ENCODE measurements at places on chromosomes 2 and 18.

DNA sequence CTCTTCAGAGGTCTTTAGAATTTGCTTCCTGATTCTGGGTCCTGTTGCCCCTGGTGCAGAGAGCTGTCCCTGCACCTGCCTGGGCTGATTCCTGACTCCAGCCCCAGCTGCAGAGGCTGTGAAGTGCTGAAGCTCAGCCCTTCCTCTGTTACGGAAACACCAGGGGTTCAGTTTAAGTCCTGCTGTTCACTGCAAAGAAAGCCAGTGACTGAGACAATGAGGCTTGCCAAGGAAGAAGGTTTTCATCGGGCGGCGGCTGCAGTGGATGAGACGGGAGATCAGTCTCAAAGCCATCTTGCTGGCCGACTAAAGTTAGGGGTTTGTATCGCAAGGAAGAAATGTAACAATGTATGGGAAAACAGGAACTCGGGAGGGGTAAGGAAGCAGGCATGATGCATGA, 142.4 kb upstream of the ZNF236 start:
- DNase-seq = no peak

DNA sequence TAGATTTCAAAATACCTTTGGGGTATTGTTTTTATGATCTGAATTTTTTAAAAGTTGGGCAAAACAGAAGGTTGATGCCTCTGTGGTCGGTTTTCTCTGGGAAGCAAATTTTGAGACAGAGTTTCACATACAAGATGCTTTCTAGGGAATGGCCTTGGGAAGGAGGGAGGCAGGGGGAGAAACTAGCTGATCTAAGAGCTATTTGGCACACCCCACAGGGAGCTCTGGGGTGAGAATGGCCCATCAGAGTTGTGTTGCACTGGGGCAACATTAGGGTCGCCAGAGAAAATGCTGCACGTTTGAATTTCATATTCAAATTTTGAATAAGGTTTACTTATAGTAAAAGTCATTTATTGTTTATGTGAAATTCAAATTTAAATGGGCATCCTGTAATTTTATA, 11.9 kb upstream of the ADAM23 start:
- no peak for DNase-seq

GRCh38 chr2:17242813-17243485, 275.3 kb downstream of the RAD51AP2 start:
- no peak for DNase-seq

DNA sequence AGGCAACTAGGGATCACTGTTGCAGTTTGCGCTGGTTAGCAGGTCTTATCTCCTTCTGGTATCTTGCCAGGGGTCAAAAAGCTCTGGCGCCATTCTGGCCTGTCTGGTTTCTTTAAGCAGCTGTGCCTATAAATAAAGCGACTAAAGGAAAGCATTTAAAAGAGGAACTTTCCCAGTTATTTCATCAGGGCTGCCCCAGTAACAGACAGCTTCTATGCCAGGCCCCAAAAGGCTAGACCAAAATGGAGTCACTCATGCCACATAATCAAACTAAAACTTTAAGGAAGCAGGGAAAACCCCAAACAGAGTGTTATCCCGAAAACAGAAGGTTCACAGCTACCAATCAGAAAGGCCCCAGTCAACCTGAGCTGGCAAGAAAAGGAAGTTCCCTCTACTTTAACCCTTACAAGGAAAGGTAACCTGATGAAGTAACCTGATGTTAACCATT, 41.2 kb upstream of the HNRNPA3 start:
- no peak for DNase-seq

- DNase-seq = no peak
Observed at GRCh38 chr18:35376393-35376741, 770 bp downstream of the ZNF396 start.

GRCh38 chr2:9984217-9984739, 32.8 kb downstream of the GRHL1 start:
- peak; percentile 3 for DNase-seq

DNA sequence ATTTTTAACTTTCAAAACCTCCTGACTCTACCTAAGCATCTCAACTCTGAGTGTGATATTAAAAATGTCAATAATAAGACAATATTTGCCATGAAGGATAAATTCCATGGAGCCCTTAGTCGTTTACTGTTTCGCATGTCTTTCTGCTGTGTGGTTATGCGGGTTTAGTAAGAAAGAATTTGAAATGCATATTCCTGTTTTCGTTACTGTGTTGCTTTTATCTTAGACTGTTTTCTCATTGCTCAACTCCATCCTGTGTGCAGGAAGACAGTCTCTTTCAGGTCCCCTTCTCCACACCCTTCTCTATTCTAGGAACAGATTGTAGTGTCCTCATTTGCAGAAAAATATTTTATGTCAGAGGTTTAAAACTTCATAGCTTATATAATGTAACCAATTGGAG, 82.5 kb upstream of the MAP3K20 start:
- no peak for DNase-seq

GRCh38 chr18:3616744-3617143, 166.8 kb downstream of the TGIF1 start:
- no peak for DNase-seq

DNA sequence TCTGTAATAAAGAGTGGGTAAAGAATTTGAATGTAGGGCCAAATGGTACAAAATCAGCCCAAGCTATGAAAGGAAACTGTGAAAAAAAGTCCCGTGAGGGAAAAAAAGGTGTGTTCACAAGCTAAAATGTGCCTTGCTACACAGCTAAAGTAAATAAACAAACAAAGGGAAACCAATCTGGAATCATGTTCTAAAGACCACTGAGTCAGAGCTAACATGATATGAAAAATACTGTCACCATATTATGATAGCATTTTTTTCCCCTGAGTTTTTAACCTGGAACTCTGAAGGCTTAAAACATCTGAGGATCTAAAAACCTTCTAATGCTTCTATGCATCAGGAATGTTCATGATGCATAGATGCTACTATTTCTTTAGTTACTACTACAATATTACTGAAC, 58.8 kb downstream of the SCN1A start:
- no peak for DNase-seq

DNA sequence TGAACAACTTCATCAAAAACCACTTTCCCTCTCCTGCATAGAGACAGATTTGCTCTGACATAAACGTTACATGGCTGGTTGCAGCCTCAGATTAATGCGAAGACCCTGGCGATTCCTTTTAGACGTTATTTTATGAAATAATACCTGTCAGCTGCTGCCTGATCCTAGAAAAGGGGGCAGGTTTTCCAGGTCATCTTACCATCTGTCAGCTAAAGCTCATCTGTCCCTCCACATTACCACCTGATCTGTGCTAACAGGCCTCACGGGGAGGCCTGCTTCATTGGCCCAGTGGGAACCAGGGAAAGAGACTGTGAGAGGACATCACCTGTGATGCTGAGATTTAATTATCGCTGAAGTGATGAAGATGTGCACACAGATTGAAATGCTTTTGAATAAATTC, 261.0 kb downstream of the ARHGAP15 start:
- DNase-seq = no peak

DNA sequence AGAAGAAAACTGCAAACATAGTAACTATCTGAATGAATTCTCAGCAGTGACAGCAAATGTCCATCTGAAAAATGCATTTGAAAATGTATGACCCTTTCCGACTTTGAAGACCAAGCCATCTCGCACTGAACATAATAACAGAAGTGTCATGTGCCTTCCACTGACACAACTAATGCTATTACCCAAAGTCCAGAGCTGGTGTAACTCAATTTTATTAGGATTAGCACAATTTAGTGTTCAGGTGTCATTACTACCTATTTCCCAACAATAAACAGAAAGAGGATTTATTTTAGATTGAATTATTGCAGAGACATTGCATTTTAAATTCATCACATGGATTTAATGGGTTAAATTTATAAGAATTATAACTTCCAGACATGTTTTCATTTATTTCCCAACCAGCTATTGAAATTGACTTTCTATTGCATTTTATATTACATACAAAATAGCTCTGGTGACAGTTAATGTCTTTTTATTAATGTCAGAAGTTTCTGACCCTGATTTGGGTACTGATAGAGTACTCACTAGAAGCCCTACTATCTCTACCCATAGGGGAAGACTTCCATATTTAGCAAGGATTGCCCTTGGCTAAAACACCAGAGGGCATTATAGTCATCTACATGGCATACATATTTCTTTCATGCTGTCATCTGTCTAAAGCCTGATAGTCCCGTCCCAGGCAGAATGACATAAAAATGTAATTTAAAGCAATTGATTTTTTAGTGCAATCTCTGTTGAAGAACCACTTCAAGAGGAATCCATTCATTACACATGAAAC, 7.0 kb upstream of the STK39 start:
- DNase-seq = no peak

DNA sequence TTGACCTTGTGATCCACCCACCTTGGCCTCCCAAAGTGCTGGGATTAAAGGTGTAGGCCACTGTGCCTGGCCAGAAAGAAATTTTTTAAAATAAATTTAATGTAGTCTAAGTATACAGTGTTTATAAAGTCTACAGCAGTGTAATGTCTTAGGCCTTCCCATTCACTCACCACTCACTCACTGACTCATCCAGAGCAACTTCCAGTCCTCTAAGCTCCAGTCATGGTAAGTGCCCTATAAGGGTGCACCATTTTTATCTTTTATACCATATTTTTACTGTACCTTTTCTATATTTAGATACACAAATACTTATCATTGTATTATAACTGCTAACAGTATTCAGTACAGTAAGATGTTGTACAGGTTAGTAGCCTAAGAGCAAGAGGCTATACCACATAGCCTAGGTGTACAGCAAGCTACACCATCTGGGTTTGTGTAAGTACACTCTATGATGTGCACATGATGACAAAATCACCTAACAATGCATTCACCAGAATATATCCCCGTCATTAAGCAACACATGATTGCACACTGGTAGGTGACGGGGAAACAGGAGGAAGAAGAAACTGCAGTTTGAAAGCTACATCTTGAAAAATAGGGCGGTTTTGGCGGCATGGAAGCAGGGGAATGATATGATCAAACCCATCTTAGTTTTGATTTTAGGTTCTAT, 105.1 kb upstream of the ITGB6 start:
- DNase-seq = no peak

DNA sequence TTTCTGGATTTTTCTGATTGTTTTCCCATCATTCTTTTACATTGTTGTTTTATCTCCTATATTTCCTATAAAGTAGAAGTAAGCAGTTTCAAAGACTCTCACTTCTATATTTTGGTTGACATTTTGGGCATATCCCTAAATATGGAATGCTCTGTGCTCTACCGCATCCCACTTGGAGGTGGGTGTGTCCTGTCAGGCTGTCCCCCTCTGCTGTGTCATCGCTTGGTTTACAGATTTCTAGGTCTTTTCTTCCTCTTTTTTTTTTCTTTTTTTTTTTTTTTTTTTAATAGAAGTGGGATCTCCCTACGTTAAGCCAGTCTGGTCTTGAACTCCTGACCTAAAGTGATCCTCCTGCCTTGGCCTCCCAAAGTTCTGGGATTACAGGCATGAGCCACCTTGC, 13.3 kb downstream of the DGKD start:
- DNase-seq = no peak

DNA sequence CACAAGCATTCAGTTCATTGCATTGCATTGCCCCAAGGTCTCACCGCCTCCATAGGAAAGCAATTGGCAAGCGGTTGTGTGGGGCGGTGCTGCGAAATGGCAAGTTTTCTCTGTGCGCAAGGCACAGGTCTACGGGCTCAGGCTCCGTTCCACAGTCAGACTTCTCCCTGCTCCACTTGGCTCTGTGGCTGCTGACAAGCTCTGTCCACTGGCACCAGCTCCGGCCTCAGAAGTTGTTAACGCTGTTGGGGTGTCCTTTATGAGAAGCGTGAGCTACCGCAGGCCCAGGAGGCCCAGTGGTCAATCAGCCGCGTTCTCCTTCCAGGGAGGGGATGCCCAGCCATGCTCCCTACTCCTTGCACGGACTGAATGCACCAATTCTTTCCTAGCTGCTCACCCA, 87.0 kb upstream of the GATA6 start:
- no peak for DNase-seq

- DNase-seq = no peak
Observed at GRCh38 chr18:25621682-25622081, 269.7 kb upstream of the ZNF521 start.

- no peak for DNase-seq
Observed at GRCh38 chr2:96952016-96952750, 34.2 kb downstream of the FAM178B start.

GRCh38 chr2:223465793-223466192, 136.4 kb downstream of the SCG2 start:
- no peak for DNase-seq

DNA sequence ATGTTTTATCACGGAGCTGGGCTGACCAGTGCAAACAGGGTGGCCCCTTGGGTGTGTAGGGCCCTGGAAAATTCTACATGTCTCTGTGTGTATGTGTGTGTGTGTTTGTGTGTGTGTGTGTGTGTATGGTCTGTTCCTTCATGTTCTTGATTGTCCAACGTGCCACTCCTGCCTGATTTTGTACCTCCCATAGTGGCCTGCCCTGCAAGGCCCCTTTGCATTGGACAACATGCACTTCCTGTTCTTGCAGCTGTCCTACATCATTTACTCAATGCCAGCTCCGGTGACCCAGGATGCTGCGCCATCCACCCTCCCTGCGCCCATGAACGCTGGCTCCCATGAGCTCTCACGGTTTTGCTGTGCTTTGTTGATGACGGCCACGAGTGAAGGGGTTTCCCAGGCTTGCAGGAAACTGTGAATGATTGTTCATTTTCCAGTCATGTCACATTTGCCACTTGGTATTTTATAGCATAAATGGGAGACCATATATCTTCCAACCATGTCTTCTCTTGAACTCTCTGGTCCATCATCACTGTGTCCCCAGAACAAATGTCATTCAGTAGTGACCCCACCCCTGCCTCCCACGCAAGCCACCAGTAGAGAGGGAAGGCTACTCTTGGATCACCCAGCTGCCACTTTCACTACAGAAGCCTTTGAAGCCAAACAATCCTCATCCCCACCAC, 69.7 kb upstream of the NCK2 start:
- DNase-seq = no peak

GRCh38 chr18:72848503-72849237, 19.1 kb downstream of the NETO1 start:
- no peak for DNase-seq

DNA sequence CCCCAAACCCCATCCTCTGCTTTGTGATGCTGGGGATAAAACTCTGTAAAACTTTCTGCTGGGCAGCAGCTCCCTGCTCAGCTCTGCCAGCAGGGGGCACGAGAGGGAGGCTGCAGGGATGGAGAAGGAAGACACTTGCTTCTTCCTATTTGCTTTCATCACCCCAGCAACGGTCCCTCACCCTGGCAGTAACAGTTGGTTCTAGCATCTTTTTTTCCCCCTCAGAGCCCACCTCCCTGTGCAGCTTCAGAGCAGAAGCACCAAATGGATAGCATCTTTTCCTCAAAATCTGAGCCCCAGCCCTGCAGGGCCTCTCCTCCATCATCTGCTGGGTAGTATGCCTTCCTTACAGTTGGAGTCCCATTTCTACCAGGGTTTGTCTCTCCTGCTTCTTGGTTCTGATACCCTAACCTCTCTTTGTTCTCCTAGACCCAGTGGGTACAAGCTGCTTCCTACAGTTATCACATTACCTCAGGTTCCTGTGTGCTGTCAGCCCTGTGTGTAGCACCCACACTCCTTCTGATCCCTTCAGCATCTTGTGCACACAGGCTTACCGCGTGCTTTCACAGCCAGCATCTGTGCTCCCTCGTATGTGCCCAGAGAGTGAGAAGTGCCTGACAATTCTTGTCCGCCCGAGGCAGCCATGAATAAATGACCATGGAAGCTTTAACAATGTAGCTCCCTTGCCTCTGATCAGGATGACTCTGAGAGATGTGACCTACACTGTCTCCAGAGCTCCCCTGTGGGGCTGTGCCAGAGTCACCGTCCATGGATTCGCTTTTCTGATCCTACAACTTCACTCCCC, 14.5 kb downstream of the CKAP2L start:
- peak; percentile 8 for DNase-seq

Measured in NCI-H2029 treated with DMSO at 0.1 percent for 48 hours (cell line).